ENCODE measurements at places on chromosomes 11 and 22.

- no peak for DNase-seq
Observed at GRCh38 chr11:93570759-93571413, 27.7 kb upstream of the SMCO4 start.

- DNase-seq, result no peak
Observed at GRCh38 chr11:108393046-108393445, 74.3 kb downstream of the C11orf65 start.

DNA sequence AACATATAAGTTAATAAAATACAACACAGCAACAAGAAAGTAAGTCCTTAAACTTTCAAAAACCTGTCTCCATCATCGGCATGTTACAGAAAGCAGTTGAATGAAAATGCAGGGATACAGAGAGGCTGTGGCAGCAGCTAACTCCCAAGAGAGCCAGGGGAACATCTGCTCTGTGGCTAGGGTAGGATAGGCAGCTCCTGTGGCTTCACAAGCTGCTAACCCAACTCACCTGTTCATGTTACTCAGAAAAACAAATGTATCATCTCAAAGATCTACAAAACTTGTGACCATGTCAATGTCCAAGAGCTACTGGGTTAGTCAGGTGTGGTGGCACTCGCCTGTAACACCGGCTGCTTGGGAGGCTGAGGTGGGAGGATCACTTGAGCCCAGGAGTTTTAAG lies 15.2 kb upstream of the PLAAT3 start:
- no peak for DNase-seq

- no peak for DNase-seq
Observed at GRCh38 chr22:40310081-40310767, 36.1 kb upstream of the ADSL start.

- no peak for DNase-seq
Observed at GRCh38 chr22:50620593-50621355, 7.2 kb downstream of the ARSA start.

Measured in NCI-H1436 (cell line).